ENCODE measurements at places on chromosomes 3 and 15. TPM values are rescaled to one million over a fixed set of nuclear protein-coding genes. Genes with fewer than 3 reads are reported as not detected.

DNA sequence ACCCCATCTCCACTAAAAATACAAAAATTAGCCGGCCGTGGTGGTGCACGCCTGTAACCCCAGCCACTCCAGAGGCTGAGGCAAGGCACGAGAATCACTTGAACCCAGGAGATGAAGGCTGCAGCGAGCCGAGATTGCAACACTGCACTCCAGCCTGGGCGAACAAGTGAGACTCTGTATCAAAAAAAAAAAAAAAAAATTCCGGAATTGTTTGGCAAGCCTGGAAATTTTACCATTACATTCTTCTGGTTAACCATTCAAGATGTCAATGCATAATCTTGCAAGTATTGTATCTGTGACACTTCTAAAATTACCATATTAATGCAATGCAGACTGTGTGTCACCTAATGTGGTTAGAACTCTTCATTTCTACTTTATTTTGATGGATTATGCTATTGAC lies 67.0 kb downstream of the CSNK1G1 start:
- DNase-seq, result no peak

GRCh38 chr3:9347081-9347480 lies 15.8 kb upstream of the THUMPD3 start:
- no peak for DNase-seq

GRCh38 chr15:85164841-85165466 lies 183.3 kb downstream of the PDE8A start:
- DNase-seq, result no peak

- DNase-seq, result peak; percentile 84
Observed at GRCh38 chr3:16085884-16086608, 88.4 kb upstream of the GALNT15 start.

- no peak for DNase-seq
Observed at GRCh38 chr3:49910409-49911123, 6.9 kb upstream of the MST1R start.

DNA sequence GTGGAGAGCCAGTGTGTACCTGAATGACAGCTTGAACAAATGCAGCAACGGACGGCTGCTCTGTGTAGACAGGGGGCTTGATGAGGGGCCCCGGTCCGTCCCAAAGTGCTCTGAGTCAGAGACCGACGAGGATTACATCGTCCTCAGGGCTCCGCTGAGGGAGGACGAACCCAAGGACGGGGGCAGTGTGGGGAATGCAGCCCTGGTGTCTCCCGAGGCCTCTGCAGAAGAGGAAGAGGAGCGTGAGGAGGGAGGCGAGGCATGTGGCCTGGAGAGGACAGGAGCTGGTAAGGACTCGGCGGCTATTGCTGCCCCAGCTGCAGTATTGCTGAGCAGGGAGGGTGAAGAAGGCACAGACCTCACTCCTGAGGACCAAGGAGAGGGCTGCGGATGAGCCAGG lies 54.4 kb upstream of the WNT7A start:
- DNase-seq, result no peak

DNA sequence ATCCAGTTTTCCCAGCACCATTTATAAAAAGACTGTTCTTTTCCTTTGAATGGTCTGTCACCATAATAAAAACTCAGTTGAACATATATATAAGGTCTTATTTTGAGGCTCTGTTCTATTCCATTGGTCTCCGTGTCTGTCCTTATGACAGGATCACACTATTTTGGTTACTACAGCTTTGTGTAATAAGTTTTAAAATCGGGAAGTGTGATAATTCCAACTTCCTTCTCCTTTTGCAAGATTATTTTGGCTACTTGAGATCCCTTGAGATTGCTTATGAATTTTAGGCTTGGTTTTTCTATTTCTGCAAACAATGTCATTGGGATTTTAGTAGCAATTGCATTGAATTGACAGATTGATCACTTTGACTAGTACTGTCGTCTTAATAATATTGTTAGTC lies 35.7 kb downstream of the SACM1L start:
- DNase-seq, result no peak

DNA sequence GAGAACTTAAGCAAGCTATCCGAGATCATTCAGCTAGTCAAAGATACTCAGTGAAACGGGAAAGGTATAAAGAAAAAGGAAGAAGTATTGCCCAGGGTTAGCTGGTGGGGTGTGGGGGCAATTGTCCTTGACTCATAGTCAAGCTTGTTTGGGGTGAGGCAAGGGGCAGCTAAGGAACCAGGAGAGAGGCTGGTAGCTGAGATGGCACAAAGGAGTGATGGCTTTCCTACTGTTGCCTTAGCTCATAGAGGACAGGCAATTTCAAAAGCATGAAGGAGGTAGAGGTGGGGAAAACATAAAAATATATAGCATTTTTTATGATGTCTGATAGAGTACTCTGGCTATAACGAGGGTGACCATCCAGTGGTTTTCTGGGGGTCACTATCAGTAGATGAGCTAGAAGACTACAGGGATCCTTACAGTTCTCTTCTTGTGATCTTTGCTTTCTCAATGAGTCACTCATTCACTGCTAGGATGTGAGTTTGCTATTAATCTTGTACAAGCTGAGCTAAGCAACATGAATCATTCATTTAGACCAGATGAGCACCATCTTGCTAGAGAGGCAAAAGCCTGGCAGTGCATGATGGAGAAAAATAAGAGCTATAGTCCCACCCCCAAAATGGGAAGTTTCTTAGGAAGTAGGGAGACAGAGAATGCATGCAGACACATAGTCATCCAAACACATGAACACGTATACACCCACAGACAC lies 207.1 kb upstream of the PFN2 start:
- no peak for DNase-seq

DNA sequence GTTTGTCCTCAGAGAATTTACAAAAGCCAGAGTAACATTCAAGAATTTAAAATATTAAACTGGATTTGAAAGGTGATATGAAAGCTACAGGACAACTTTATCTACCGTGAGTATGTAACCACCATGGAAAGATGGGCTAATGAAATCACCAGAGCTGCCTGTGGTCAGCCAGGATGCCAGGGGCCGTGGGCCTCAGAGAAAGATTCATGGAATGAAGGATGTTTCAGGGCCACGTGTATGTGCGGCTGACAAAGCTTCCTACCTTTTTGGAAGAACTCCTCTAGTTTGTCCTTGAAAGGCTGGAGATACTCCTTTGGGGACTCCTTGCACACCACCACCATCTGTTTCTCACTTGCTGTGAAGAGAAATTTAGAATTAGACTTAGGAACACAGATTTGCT lies 138.9 kb downstream of the GREM1 start:
- DNase-seq, result no peak

DNA sequence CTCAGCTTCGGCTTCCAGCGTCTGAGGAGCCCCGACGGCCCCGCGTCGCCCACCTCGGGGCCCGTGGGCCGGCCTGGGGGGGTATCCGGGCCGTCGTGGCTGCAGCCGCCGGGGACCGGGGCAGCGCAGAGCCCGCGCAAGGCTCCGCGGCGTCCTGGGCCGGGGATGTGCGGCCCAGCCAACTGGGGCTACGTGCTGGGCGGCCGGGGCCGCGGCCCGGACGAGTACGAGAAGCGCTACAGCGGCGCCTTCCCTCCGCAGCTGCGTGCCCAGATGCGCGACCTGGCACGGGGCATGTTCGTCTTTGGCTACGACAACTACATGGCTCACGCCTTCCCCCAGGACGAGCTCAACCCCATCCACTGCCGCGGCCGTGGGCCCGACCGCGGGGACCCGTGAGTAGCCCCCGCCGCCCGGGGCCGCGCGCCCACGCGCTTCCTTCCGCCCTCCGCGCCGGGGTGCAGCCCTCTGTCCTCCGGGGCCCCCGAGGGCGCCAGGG lies 462 bp downstream of the EDEM1 start:
- peak; percentile 55 for DNase-seq

DNA sequence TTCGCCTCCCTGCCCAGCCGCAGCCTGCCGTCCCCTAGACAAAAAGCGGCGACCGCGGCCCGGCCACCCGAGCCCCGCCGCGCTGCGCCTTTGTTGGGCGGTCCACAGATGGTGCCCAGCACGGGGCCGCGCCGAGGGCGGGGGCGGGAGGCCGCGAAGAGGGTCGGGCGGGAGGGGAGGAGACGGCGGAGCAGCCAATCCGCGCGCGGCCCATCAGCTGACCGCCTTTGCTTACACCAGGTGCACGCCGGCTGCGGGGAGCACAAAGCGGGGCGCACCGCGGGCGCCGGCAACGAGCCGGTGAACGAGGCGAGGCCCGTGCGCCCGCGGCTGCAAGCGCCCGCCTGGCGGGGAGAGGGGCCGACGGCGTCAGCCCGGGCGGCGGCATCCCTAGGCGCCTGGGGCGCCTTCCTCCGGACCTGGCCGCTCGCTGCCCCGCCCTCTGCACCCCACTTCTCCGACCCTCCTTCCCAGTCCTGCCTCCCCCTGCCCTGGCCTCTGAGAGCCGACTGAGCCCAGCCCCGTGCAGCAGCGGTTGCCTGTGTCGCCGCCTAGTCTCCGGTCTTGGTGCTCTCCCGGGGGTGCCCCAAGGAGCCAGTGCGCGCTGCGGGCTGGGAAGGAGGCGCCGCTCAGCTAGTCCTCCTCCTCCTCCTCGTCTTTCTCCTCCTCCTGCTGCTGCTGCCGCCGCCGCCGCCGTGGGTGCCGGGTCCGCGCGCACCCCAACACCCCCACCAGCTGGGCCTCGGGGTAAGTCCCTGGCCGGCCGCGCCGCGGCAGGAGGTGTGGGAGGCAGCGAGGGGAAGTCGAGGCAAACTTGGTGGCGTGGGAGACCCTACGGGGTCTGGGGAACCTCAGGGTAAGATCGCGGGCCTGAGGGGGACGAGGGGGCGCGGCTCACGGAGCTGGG lies at the start of gene LRRN1:
Gene LRRN1 (plus strand): TSS at position 259 of the 907 bp plus-strand sequence. CDS start 45,211 bp downstream, outside the sequence.
- peak; percentile 46 for DNase-seq

DNA sequence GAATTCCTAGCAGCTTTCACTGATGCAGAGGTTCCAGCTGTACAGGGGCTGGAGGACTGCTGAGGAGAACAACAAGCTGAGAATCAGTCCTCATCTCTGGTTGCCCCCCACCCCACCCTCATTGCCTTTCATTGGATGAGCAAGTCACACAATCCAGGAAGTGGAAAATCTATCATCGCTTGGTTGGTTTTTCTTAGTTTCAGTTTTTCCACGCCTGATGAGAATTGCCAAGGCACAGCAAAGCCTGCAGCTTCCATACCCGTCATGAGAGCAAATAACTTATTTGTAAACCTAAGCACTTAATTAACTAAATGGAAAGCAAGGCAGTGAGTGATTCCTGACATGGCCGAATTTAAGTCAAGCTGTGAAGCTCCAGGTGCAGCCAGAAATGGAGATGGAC lies 21.4 kb upstream of the LIPC start:
- DNase-seq, result no peak

- DNase-seq, result no peak
Observed at GRCh38 chr3:187334904-187335303, 33.3 kb upstream of the RTP4 start.

GRCh38 chr15:68586274-68586961 lies 7.6 kb downstream of the CORO2B start:
- no peak for DNase-seq

DNA sequence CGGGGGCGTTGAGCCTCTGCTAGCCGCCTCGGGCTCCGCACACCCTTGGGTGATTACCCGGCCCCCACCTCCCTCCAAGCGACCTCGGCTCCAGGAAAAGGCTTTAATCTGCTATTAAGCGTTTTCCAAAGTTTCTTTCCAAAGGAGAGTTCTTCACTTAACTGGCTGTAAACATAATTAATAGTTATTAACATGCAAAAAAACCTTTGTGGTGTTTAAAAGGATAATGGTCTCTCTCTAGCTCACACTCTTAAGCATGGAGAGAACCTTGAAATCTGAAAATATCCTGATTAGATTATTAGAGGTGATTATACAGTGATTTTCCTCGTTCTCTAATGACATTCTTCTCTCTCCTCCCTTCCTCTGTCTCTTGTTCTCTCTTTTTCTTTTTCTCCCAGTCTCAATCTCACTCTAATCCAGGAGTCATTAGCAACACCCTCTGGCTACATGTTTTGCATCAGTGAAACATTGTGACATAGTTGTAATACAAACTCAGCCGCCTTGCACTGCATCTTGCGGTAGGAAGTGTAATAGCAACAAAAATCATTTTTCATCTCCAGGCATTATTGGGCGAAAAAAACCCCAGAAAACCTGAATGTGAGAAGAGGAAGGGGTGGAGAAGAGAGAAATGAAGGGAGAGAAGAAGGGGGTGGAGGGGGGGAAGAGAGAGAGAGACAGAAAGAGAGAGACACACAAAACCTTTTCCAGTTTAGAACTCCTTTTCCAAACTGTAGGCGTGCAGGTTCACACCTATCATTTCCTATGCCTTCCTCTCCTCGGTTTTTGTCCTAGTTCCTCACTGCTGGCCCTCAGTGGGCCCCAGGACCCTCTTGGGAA lies 24.4 kb downstream of the NR2F2 start:
- DNase-seq, result no peak

DNA sequence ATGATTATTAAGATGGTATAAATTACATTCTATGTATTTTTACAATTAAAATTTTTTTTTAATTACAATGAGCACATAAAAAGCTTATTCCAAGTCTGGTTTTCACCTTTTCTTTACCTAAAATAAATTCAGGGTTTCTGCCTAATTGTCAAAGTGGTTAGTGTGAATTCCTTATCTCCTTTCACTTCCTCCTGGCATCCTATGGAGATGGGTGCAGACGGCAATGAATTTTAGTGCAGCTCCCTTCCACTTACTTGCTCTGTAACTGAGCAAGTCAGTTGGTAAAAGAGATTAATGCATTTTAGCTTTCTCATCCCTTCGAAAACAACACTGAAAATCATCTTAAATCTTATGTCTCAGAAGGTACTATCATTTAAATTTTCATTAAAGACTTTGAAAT lies 13.1 kb downstream of the HDGFL3 start:
- DNase-seq, result no peak

GRCh38 chr3:100941041-100941440 lies 52.2 kb downstream of the ABI3BP start:
- no peak for DNase-seq

B3GNT5 gene
- polyA plus RNA-seq, result 1.1 TPM

SLC9C1 gene
- polyA plus RNA-seq, result 0.15 TPM

SFMBT1 gene
- 9.6 TPM for polyA plus RNA-seq

GPR149 gene
- polyA plus RNA-seq, result not detected

CCNB2 gene
- polyA plus RNA-seq, result not detected

PDE8A gene
- polyA plus RNA-seq, result 11.9 TPM

CLDN11 gene
- 2.2 TPM for polyA plus RNA-seq

HRH1 gene
- polyA plus RNA-seq, result 0.61 TPM

ZPLD1 gene
- not detected for polyA plus RNA-seq

All from heart left ventricle (tissue), 16 donors.